ENCODE measurements at places on chromosomes 12 and 14.

DNA sequence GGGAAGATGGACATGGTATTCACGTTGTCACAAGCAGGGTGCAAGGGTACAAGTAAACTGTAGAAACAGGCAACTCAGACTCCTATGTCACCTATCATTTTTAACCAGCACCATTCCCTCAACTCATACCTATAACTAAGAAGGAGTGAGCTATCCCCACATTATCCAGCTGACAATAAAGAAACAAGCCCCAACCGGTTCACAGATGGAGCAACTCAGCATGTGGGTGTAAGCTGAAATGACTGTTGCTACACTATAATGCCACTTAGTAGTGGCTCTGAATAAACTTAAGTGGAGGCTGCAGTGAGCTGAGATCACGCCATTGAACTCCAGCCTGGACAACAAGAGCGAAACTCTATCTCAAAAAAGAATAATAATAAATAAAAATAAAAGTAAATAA is 829.5 kb upstream of the MDGA2 start:
- no peak for DNase-seq

DNA sequence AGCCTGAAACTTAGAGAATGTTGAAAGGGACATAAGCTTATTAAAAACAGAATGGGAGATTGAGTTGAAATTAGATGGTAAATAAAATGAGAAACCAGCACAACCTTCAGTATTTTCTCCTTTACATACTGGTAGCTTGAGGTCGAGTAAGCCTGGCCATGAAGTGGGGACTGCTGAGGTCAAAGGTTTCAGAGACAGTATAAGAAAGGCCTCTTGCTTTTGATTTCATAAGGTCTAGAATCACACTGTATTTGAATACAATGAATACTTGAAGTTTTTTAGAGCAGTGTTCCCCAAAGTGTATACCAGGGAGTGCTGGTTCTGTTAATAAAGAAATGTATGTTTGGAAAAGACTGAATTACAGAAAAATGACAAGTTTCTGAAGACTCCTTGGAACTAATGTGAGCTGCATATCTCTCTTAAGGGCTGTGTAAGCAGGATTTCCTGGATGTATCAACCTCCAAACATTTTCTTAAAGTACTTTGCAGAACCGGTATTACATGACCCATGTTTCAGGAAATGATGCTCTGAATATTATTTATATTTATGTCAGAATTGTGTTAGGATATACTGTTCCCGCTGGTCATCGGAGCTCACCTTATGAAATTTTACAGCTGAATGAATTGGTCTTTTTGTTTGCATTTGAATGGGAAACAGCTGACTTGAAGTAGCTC is 85.0 kb downstream of the AKAP6 start:
- DNase-seq: no peak

DNA sequence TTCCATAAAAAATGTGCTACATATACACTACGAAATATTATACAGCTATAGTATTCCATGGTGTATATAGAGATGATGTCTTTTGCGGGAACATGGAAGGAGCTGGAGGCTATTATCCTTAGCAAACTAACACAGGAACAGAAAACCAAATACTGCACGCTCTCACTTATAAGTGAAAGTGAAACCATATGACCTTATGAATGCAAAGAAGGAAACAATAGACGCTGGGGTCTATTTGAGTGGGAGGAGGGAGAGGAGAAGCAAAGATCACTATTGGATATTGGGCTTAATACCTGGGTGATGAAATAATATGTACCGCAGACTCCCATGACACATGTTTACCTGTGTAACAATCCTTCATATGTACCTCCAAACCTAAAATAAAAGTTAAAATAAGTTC is 142.8 kb downstream of the LRFN5 start:
- DNase-seq: no peak

- no peak for DNase-seq
Observed at GRCh38 chr14:79279645-79280597, 931.4 kb downstream of the DIO2 start.

DNA sequence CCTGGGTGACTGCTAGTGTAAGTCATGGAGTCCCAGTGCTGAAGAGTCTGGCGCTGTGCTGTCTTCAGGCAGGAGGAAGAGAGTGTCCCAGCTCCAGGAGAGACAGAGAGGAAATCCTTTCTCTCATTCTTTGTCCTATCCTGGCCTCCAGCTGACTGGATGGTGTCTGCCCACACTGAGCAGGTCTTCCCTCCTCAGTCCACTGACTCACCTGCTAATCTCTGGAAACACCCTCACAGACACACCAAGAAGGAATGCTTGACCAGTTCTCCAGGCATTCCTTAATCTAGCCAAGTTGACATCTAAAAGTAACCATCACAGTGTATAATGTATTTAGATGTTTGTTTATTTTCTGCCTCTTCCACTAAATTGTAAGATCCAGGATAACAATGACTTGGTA is 53.9 kb downstream of the EMP1 start:
- no peak for DNase-seq

- DNase-seq: peak; percentile 53
Observed at GRCh38 chr12:106750524-106750923, 24.0 kb upstream of the RIC8B start.

DNA sequence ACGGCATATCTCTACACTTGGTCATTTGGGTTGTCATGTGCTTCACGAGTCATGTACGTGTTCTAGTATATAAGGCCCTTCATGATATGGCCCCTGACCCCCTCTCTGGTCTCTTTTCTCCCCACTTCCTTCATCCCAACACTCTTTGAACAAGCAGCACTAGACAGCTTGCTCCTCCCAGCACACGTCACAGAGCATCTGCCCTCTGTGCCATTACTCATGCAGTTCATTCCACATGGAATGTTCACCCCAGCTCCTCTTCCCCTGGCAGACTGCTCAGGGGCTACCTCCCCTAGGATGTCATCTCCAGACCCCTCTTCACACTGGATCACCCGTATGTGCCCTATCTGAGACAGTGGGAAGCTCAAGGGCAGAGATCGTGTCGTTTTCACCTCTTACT is 14.1 kb upstream of the LRP1-AS start:
- no peak for DNase-seq

GRCh38 chr12:122062832-122063693 is 15.5 kb upstream of the MLXIP start:
- no peak for DNase-seq

DNA sequence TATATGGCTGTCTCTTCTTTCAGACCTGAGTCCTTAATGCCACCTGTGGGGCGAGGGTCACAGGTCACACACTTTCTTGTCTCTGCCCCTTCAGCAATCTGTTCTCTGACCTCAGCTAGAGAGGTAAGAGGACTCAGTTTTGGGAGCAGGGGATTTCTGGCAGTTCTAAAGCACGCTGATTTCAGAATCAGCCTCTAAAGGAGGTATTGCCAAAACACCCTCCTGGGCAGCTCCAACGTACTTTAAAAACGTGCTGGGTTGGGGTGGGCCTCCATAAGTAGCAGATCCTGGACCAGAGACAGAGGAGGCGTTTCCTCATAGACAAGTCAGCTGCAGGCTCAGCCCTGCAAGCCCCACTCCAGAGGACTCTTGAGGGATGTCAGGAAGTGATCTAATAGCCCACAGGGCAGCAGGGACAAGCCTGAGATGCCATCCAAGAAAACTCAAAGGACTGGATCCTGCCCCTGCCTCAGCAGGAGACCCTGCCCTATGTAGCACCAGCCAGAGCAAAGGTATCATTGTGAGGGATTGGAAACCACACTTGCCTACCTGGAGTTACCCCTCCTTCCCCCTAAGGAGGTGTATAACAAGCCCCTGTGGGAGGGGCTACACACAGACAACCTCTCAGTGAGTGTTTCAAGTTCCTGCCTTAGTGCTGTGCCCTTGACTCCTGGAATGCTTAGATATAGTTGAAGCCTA is 8.5 kb downstream of the CTDSP2 start:
- DNase-seq: no peak

Data from activated CD4-positive, alpha-beta memory T cell treated with anti-CD3 and anti-CD28 coated beads for 36 hours (primary cell).